Aorta (tissue), 5 donors: ENCODE measurements at places on chromosomes 7 and 10. TPM values are rescaled to one million over a fixed set of nuclear protein-coding genes. Genes with fewer than 3 reads are reported as not detected.

DNA sequence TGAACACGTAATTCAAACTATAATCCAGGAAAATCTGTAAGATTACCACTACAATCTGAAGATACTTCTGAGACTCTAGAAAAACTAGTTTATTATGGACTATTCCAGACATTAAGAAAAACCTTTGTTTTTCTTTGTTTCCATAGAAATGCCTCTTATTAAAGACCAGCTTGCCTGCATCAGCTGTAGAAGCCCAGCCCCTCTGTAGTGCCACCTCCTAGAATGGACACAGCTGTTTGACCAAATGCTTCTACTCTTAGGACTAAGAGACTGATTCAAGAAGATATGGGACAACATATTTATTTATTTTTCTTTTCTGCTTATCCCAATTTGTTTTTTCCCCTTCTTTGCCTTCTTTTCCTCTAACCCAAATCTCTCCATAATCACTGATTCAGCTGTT lies 93.8 kb downstream of the CXCL12 start:
- no peak for DNase-seq

- DNase-seq: peak; percentile 81
Observed at GRCh38 chr10:121598263-121599249, at the start of gene FGFR2. Gene FGFR2 (minus strand): TSS chr10:121598444. CDS start chr10:121593817, 4,627 bp downstream.

DNA sequence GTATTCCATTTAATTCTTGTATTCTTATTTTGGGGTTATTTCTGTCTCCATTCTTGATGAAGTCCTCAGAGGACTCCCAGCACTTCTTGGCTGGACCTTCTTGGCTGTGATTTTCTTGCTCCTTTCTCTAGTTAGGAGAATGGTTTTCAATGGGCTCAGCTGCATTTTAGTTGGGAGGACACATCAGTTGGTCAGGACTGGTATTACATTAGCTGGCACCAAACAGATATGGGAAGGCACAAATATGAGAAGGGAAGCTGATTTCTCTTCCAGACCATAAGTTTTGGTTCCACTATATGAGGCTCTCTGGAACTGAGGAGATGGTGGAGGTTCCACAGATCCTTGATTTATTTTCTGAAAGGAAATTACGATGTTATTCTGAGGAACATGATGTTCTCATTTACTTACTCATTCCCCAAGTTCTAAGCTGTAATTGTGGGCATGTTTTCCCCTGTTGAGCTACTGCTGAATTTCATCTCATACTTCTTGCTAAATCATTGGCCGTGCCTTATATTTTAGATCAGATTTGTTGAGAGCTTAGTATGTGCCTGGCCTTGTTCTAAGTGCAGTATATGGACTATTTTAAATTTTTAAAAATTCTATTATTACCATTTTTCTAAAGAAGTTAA lies 261.0 kb downstream of the THSD7A start:
- no peak for DNase-seq

DNA sequence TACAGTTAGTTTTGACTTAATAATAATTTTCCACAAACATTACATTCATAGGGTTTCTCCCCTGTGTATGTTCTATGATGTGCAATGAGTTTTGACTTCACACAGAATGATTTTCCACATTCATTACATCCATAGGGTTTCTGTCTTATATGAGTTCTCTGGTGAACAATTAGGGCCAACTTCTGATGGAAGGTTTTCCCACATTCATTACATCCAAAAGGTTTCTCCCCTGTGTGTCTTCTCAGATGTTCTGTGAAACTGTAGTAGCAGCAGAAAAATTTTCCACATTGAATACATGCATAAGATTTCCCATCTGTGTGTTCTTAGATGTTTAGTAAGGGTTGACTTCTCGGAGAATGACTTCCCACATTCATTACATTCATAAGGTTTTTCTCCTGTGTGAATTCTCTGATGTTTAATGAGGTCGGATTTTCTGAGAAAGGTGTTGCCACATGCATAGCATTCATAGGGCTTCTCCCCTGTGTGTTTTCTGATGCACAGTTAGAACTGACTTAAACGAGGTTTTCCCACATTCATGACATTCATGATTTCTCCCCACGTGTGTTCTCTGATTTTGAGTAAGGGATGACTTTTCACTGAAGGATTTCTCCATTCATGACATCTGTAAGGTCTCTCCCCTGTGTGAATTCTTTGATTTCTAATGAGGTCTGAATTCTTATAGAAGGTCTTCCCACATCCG lies 118.5 kb downstream of the ZNF33B start:
- DNase-seq: no peak

The MACC1 gene
- 0.69 TPM for total RNA-seq
